ENCODE measurements at places on chromosomes 6 and 20.

DNA sequence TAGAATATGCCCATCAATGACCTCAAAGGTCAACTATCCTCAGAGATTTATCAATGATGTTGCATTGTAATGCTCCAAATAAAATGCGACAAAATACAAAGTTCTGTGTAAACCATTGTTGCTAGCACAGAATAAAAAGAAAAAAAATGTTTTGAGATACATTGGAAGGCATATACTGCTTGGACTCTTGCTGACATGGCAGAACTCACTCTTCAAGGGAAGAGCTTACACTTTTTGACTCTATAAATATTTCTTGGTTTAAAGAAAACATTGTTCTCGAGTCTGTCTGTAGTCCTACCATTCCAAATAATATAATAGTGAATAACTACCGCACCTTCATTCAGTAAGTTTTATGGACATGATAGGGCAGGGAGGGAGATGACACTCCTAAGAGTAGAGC is 178.7 kb upstream of the RSPO3 start:
- DNase-seq, result no peak

DNA sequence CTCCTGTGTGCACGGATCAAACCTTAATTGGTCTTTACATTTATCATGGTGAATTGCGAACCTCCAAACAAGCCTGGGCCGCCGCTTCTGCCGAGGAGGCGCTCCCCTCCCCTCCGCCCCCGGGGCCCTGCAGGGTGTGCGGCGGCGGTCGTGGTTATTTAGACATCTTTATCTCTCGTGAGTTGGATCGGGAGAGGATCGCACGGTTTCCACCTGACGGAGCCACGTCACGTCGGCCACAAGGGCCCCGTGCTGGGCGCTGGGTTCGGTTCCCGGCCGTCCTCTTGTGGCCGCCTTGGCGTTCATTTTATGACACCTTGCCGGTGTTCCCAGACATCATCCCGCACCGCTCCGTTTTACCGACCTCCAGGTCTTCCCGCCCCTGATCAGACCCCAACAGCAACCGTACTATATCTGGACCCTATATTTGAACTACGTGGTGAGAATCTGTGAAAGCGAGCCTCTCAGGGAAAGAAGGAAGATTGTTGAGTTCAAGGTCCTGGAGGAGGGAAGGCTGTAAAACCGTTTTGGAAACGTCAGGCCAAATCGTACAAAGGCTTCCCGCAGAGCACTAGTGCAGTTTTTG is 1.3 kb upstream of the CNR1 start:
- no peak for DNase-seq

DNA sequence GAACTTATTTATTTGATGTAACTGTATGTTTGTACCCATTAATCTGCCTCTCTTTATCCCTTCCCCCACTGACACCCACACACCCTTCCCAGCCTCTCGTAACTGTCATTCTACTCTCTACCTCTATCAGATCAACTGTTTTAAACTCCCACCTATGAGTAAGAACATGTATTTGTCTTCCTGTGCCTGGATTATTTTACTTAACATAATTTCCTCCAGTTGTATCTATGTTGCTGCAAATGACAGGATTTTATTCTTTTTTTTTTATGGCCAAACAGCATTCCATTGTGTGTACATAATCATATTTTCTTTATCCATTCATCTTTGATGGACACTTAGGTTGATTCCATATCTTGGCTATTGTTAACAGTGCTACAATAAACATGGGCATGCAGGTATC is 49.3 kb downstream of the PHACTR2 start:
- no peak for DNase-seq

GRCh38 chr6:158640519-158640918 is 4.0 kb downstream of the DYNLT1 start:
- DNase-seq, result no peak

- no peak for DNase-seq
Observed at GRCh38 chr20:555976-556385, 12.4 kb upstream of the CSNK2A1 start.

- no peak for DNase-seq
Observed at GRCh38 chr6:129698430-129698829, 11.5 kb downstream of the ARHGAP18 start.

DNA sequence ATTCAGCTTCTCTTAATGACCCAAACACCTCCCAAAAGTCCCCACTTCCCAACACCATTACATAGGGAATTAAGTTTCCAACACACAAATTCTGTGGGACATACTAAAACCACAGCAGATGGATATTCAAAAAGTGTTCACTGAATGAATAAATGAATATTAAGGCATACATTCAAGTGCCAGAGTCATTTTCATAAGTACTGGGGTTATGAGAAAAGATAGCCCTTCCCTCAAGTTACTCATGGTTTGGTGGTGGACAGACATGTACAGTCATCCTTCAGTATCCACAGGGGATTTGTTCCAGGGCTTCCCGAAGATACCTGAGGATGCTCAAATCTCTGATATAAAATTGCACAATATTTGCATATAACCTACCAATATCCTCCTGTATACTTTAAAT is 50.4 kb downstream of the HS3ST5 start:
- no peak for DNase-seq

DNA sequence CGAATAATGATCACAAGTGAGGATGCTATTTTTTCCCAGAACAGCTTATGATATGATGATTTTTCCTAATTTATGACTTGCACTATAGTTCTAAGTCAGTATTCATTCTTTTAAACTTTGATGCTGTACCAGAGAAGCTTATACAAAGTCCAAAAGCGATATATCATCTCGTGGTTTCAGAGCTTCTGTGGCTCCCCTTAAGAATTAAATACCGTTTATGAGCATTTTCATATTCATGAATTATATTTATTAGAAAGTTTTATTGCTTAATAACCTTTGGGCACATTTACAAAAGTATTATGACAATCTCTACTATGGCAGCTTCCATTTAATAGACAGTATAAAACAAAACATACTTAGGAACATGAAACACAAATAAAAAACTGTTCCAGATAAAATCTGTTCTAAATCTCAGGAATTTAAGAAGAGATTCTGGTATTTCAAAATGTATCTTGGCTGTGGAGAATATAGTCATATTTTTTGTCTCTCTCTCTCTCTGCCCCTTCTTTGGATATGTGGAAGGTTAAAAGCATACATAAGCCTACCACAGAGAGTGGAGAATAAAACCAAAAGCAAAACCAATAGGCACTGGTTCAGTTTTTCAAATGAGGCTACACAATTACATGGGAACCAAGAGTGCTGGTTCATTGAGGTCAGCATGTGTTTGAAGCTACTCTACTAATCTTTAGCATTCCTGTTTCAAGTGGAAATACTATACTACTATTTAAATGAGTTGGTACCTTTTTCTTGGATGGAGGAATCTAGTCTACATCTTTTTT is 884.5 kb upstream of the GJE1 start:
- no peak for DNase-seq

Data from HCT116 (cell line).